ENCODE measurements at places on chromosomes 11 and 22. TPM values are rescaled to one million over a fixed set of nuclear protein-coding genes. Genes with fewer than 3 reads are reported as not detected.

GPR83 gene
- total RNA-seq, result not detected

LMF2 gene
- total RNA-seq, result 30.7 TPM

RASGRP2 gene
- not detected for total RNA-seq

LYVE1 gene
- total RNA-seq, result 1.5 TPM

HINFP gene
- total RNA-seq, result 10.2 TPM

DEUP1 gene
- total RNA-seq, result not detected

ADORA2A gene
- 13.2 TPM for total RNA-seq

MYEOV gene
- total RNA-seq, result 4.8 TPM

LMO2 gene
- total RNA-seq, result 8.2 TPM

PARVG gene
- under 0.01 TPM for total RNA-seq

KCNJ5 gene
- total RNA-seq, result under 0.01 TPM

SPTBN2 gene
- total RNA-seq, result 3.3 TPM

OR51B5 gene
- 0.28 TPM for total RNA-seq

SMIM38 gene
- total RNA-seq, result 0.85 TPM

TRIM66 gene
- 9.6 TPM for total RNA-seq

MAP6 gene
- 2.5 TPM for total RNA-seq

MRGPRX3 gene
- not detected for total RNA-seq

TYR gene
- not detected for total RNA-seq

CST6 gene
- total RNA-seq, result 0.38 TPM

ATP6V1E1 gene
- total RNA-seq, result 170 TPM

CBL gene
- total RNA-seq, result 5.6 TPM

MEI1 gene
- 1.7 TPM for total RNA-seq
